HS-5 (cell line): ENCODE measurements at places on chromosomes 16 and 17.

- DNase-seq, result no peak
Measured at GRCh38 chr17:30921544-30922196, at the start of gene ADAP2. Gene ADAP2, plus strand, starts transcription at chr17:30921945. Its CDS starts 70 bp downstream, at chr17:30922015.

DNA sequence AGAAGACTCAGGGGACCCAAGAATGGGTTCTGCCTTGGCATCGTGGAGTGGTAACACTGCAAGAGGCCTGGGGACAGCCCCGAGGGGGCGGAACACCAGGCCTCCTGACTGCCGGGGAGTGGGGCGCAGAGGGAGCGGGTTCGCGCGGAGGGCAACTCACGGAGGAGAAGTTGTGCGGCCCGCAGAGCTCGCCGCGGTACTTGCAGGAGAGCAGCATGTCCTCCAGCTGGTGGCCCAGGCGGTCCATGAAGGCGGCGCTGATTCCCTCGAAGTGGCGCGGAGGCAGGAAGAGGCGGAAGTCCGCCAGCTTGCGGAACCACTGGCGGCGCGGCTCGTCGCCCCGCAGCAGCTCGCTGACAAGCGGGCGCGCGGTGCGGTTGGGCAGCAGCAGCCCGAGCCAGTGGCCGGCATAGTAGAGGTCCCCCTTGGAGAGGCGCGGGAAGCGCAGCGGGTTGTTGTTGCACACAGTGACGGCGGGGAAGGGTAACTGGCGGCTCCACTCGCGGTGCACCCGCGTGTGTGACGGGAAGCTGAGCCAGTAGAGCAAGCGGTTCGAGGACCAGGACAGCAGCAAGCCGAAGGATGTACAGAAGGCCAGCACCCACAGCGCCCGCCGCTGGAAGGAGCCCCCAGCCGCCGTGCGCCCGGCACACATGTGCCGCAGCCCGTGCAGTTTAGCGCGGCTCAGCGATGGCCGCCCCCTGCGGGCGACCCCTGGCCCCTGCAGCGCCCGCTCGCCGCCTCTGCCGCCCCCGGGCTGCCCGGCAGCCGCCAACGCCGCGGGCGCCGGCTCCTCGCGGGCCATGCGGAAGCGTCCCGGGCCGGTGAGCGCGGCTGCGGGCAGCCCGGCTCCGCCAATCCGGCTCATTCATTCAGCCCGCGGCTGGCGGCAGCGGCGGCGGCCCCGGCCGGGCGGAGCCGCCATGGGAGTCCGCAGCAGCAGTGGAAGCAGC is 1.6 kb downstream of the ASIC2 start:
- DNase-seq, result no peak

DNA sequence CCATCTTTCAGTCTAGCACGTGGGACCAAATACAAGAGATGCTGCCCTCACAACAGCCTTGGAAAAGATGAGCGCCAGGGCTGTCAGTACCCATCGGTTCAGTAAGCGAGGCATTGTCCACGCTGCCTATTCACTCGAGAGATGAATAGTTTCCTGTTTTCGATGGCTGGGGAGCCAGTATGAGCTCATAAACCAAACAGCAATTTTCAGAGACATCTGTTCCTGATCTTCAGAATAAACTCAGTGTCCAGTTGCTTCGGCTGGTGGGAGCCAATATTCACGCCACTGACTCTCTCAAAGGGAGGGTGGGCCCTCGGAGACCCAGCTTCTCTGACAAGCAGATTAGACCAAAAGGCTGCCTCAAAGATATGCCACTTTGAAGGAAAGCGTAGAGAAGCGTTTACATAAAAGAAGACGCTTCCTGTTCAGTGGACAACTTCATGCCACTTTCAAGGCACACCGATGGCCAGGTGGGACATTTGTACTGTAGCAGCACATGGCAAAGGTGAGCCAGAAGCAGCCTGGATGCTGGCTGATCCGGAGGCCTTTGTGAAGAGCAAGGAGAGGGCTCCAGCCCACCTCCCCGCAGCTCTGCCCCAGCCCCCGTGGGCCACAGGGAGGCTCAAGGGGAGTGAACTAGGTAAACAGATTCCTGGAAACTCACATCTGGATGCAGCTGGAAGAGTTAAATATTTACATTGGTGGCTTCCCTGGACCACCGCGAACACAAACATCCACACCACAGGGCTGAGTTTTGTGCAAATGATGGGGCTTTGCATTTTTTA is 6.0 kb downstream of the TIMM22 start:
- no peak for DNase-seq

DNA sequence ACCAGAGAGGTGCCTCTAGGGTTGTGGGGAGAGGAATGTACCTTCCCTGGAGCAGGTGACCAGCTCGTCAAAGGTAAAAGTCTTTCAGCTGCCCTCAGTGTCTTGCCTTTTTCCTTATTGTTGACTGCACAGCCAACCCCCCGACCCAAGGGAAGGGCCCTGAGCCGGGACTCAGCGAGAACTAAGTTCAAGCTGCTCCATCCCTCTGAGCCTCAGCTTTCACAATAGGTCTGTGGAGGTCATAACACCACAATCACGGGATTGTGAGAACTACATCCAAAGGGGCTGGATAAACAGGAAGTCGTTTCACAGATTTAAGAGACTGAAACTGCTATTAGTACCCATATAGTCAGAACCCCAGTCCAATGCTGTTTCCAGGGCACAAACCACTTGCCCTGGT is 2.6 kb upstream of the KRT36 start:
- no peak for DNase-seq

GRCh38 chr16:24970708-24971107 is 44.5 kb downstream of the ARHGAP17 start:
- no peak for DNase-seq

DNA sequence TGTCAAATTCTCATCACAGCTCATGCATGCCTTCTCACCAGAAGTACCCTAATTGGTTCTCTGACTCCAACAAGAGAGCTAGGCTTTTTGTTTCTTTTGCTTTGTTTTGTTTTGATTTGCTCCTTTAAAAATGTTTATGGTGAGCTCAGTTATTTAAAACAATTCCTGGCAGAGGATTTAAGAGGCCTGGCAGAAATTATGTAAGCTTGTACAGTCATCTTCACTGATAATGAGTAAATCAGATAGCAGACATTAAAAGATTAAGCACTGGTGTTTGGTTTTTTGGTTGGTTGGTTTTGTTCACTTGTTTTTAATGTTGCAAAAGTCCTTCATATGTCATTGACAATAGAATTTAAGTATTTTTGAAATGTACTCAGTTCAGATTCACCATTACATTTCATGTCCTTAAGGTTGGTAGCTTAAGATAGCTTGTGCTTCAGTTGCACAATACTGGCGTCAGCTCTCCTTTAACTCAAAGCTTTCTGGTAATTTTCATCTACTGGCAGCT is 378.9 kb downstream of the CDH13 start:
- no peak for DNase-seq

DNA sequence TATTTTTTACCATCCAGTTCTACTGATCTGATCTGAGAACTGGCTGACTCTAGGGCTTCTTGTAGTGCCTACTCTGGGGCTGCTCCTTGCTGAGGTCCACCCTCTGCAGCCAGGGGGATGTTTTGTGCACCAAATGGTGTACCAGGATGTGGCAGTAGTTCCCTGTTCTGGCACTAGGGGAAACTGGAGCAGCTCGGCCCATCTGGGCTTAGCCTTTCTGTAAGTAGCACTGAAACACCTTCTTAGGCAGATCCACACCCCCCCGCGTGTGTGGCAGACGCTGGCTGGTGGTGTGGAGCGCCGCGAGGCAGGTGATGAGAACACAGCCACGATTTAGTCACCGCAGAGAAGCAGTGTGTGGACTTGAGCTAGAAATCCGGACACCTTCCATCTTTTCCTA is 17.0 kb downstream of the DUSP14 start:
- DNase-seq, result no peak

DNA sequence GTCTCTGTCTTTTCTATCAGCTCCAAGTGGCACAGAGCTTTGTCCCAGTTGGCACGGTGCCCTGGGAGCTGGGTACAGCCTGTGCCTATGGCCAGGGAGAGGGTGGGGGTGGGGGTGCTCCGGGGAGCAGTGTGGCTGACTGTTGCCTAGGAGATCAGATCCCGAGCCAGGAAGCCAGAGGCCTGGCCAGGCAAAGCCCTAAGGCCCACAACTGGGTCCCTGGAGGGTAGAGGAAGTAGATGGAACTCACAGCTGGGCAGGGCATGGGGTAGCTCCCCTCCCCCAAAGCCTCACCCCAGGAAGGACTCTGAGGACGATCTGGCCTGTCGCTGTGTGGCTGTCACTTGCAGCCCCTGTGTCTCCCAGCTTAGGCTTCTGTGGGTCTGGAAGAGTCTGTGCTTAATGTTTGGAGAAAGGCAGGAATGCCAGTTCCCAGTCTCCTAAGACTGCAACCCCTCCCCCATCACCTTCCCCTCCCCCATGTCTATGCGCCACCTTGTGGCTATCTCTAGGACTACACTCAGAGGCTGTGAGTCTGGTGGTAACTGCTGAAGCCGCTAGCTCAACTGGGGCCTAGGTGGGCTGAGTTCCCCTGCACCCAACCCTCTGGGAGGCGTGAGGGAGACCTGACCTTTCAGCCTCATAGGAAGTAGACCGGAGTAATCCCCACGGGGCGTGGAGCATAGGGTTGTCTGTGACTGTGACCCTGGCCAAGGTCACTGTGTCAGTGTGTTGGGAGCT is 12.6 kb downstream of the THRA start:
- no peak for DNase-seq

DNA sequence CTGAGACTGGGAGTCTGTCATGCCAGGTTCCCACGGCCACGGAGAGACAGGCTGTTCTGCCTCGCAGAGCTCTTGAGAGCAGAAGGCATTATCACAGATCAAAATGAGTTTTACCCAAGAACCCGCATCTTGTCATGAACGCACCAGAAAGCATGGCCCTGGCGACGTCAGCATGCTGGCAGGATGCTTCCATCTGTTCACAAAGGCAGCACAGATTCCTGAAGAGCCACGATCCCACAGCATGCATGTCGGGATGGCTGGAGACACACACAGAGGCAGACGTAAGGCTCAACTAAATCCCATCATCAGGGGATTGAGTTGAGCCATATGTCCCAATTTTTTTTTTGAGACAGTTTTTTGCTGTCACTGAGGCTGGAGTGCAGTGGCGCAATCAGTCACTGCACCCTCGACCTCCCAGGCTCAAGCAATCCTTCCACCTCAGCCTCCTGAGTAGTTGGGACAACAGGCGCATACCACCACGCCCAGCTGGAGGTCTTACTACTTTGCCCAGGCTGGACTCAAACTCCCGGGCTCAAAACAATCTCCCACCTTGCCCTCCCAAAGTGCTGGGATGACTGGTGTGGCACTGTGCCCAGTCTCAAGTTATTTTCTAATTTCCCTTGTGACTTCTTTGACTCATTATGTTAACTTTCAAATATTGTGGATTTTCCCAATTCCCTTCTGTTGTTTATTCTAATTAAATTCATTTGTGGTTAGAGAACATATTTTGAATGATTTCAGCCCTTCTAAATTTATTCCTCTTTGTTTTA is 11.1 kb downstream of the FANCA start:
- no peak for DNase-seq

DNA sequence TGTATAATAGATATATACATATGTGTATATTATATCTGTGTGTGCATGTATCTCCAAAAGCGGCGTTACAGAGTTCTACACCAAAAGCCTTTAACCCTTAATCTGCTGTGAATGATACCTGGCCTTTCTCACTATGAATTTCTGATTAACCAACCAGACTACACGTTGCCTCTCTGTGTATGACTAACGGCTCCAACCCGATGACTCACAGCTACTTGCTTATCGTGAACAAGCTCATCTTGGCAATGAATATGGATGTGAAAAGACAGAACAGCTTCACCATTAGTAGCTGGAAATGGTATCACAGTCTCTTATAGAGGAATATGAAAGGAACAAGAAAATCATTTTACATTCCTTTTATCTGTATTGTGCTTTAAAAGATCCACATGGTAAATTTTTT is 23.8 kb upstream of the ARHGAP44 start:
- DNase-seq, result peak; percentile 66

DNA sequence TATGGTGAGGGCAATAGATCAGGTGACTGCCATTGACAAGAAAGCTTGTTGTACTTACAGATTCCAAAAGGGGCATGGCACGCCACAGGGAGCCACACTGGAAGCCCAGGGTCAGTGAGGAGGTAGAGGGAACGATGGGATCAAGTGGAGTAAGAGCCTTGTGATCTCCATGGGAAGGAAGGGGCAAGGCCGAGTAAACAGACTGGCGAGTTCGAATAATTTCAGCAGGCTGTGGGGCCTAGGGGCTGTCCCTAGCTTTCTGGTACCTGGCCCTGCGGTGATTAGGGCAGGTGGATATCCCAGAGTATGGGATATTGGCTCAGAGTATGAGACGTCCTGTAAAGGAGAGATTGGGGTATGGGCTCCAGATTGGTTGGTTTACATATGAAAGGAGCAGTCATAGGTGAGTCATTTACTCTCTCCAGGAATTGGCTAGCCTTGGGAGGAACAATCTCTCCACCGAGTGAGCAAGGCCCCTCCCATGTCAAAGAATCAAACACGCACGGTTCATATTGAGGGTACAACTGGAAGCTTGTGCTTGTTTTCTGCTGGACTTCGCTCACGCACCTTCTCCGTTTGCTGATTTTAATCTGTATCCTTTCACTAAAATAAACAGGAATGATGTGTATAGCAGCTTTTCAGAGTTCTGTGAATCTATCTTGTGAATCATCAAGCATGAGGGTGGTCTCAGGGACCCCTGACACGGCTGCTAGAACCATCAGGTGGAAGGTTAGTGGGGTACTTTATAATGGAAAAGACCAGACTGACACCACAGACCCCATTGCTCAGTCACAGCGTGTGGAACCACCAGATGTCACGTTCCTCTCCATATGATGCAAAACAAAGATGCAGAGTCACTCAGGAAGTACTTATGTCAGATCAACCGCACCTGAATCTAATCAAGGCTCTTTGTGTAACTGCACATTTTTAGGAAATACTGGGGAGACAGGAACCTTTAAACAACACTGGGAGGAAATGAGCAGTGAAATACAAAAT is 27.9 kb downstream of the GABARAPL2 start:
- peak; percentile 86 for DNase-seq

GRCh38 chr16:79532785-79533184 is 67.8 kb downstream of the MAF start:
- DNase-seq, result no peak

DNA sequence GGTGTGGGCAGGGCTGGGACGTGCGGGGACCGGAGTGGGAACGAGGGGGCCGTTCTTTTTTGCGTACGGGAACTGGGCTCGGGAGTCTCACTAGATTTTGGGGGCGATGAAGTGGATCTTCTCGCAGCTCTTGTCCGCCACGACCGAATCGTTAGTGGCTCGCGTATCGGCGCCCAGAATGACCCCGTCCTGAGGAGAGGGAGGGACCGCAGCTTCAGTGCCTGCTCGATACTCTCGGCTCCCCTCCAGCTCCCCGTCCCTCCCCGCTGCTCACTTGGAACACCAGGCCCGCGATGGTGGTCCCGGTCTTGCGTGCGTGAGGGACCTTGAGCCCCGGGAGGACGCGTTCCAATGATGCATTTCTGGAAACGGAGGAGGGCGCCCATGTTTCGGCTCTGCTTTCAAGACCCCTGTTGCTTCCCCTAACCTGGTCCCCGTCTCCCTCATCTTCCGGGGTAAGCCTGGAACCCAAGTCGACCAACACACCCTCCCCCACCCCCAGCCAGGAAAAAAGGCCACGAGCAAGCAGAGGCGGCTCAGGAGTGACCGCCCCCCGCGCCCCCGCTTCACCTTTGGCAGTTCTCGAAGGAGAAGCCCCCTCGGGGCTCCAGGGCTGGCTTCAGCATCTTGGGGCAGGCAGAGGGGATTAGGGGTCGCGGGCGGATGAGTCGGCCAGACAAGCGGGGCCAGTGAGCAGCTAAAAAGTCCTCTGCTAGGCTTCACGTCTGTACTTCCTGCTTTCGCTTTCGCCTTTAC is at the start of gene PSMB10:
Gene PSMB10 (minus strand): TSS at position 727 of the 756 bp plus-strand sequence. CDS start 101 bp downstream, at position 626.
- no peak for DNase-seq

GRCh38 chr17:61294777-61295176 is 104.9 kb upstream of the TBX2 start:
- DNase-seq, result no peak

- DNase-seq, result no peak
Measured at GRCh38 chr16:70808371-70808770, 7.4 kb upstream of the VAC14 start.

GRCh38 chr16:84531671-84532111 is 27.2 kb upstream of the MEAK7 start:
- DNase-seq, result no peak
